ENCODE measurements at places on chromosomes 16 and 17.

DNA sequence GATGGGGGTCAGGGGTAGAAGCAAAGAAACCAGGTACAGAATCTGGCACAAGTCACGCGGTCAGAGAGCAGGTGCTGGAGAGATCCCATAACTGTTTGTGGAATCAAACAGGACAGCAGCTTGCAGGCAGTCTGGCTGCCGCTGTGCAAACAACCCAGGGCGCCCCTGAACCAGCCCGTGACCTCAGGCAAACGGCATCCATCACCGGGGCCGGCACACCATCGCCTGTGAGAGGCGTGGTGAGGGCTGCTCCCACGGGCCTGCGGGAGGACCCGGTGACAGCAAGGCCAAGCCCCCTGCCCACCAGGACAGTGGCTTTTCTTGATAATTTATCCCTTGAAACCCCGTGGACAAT, 47.9 kb downstream of the CBFA2T3 start:
- no peak for DNase-seq

- DNase-seq = no peak
These were observed 358.3 kb upstream of the C16orf82 start for GRCh38 chr16:26708428-26708827.

DNA sequence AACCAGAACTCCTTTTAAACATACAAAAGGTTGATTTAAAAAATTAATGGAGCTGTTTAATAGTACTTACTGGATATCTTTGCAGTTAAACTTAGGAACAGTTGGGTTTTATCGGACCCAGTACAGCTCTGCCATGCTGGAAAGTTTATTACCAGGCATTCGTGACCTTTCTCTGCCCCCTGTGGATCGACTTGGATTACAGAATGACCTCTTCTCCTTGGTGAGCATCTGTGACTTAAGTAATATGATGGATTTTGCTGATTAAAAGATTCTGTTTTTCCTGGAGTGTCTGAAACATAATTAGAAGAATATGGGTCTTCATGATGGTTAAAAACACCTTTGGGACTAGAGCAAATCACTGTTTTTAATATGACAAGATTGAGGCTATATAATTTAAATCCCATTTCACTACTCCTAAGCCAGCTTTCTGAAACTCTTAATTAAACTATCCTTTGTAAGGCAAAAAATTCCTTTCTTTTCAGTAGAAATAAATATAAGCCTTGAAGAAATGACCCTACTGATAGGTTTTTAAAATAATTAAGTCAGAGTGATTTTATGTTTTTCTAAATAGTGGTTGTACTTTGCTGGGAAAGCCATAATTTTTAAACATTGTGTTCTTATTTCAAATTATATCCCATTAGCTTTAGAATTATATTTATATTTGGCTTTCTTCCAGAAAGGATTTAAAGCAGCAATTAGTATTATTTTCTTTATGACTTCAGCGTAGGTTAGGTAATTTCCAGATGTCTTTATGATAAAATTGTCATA, 45.7 kb upstream of the KPNB1 start:
- no peak for DNase-seq

- DNase-seq = no peak
These were observed 31.6 kb upstream of the ERN1 start for GRCh38 chr17:64161380-64162176.

- no peak for DNase-seq
These were observed 75.5 kb downstream of the BMERB1 start for GRCh38 chr16:15509593-15510535.
